PC-9 (cell line): ENCODE measurements at places on chromosomes 2 and 18. TPM values are rescaled to one million over a fixed set of nuclear protein-coding genes. Genes with fewer than 3 reads are reported as not detected.

- no peaks in the 10 kb centered on the region for H3K4me1 ChIP-seq
- no peaks in the 10 kb centered on the region for H3K27me3 ChIP-seq
- no peaks in the 10 kb centered on the region for H3K36me3 ChIP-seq
- no peak overlapping the region for H3K4me3 ChIP-seq
These were observed 9.4 kb upstream of the IL1RL1 start for GRCh38 chr2:102301867-102302362.

DNA sequence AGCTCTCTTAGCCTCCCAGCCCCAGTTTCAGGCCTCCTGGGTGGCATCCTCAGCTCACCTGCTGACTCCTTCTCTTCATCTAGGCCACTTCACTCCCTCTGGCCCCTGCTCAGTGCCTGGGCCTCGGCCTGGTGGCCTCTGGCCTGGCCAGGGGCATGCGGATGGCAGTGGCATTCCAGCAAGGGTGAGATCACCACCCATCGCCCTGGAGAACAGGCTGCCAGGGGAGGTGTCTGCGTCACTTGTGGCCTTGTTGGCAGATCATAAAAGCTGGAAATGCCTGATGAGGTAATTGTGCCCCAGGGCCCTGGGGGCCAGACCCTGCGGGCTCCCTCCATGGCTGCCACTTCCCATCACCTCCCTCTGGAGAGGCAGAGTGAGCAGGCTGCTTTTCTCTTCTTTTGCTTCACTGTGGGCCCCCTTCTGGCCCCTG, 72.5 kb upstream of the SMAD2 start:
- H3K4me1 ChIP-seq: peaks cover 32% of the 10 kb centered on the region
- H3K27me3 ChIP-seq: no peaks in the 10 kb centered on the region
- no peak overlapping the region for H3K4me3 ChIP-seq
- no peaks in the 10 kb centered on the region for H3K36me3 ChIP-seq

Gene BCL11A
- total RNA-seq: not detected in 2 replicates

DNA sequence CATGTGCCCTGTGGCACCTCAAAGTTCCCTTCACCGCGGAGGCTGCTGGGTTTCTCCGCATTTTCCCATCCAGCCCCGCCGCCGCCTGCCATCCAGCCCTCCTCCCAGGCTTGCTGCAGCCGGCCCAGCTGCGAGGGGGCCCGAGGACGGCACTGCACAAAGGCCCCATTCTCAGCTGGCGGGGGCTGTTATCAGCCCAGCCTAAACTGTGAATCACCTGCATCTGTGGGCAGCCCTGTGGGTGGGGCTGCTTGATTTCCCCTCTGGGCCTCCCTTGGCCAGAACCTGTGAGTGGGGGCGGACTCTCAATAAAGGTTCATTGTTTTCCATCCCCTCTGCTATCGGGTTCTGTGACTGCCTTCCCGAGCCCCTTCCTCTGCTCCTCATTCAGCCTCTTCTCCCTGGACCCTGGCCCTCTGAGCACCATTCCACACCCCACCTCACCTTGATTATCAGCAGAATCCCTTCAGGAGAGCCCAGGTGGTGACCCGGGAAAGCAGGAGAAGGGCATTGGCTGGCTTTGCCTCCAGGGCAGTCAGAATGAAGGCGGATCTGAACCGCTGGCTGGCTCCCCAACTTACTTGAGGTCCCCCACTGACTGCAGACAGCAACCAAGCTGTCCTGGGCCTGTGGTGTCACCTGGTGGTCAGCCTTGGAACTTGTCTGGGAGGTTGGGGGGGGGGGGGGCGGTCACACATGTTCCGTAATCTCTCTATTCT, 204.5 kb downstream of the ZFP36L2 start:
- H3K4me1 ChIP-seq: peaks cover 34% of the 10 kb centered on the region
- no peaks in the 10 kb centered on the region for H3K27me3 ChIP-seq
- no peak overlapping the region for H3K27ac ChIP-seq
- no peak for DNase-seq
- no peak overlapping the region for H3K4me3 ChIP-seq

Gene CRYGB
- total RNA-seq: not detected in 2 replicates

DNA sequence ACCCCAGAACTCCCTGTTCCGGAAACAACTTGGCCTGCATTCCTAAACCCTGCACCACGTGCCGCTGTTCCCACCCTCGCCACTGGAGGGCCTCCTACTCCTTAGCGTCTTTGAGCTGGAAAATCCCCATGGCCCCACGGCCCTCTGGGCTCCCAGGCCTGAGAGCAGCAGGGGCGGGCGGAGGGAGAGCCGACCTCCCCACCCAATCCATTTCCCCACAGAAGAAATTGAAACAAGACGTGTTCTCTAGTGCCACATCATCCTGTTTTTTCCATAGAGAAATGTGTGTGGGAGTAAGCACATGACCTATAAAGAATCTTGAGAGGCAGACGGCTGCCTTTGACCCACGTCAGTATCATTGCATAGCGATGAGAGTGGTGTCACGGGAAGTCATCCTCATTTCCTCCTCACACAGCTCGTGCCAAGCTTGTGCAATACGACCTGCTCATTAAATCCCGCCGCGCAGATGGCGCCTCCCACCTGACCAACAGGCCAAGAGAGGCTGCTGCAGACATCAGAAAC, 79.2 kb downstream of the LAMA1 start:
- DNase-seq: no peak
- no peaks in the 10 kb centered on the region for H3K4me1 ChIP-seq
- H3K36me3 ChIP-seq: no peaks in the 10 kb centered on the region
- peaks cover 69% of the 10 kb centered on the region for H3K27me3 ChIP-seq

- peaks cover 19% of the 10 kb centered on the region; the same call in 1 of the 2 replicates for H3K36me3 ChIP-seq
- no peak overlapping the region for H3K4me3 ChIP-seq
- no peaks in the 10 kb centered on the region for H3K27me3 ChIP-seq
- peak overlapping the region; percentile 56; the same call in 1 of the 2 replicates for H3K27ac ChIP-seq
- DNase-seq: no peak
- H3K4me1 ChIP-seq: peaks cover 87% of the 10 kb centered on the region
These were observed 66.1 kb downstream of the NPAS2 start for GRCh38 chr2:100886085-100886484.

GRCh38 chr2:95122197-95122551, 566 bp upstream of the MRPS5 start:
- no peak for DNase-seq
- H3K27me3 ChIP-seq: no peaks in the 10 kb centered on the region
- peaks cover 6% of the 10 kb centered on the region; the same call in 1 of the 2 replicates for H3K36me3 ChIP-seq
- no peak overlapping the region for H3K27ac ChIP-seq
- H3K4me3 ChIP-seq: peak overlapping the region; percentile 94
